ENCODE measurements at places on chromosomes 12 and 14. TPM values are rescaled to one million over a fixed set of nuclear protein-coding genes. Genes with fewer than 3 reads are reported as not detected.

DNAJC22 gene
- 14.7 TPM for total RNA-seq

HOXC12 gene
- 2.8 TPM for total RNA-seq

NOP9 gene
- 14.6 TPM for total RNA-seq

CLEC4C gene
- total RNA-seq = not detected

CCDC38 gene
- not detected for total RNA-seq

INHBC gene
- not detected for total RNA-seq

OTOGL gene
- not detected for total RNA-seq

PMCH gene
- not detected for total RNA-seq

ENDOU gene
- 0.13 TPM for total RNA-seq

PRR4 gene
- total RNA-seq = 9.5 TPM

KRT6A gene
- not detected for total RNA-seq

PLD4 gene
- total RNA-seq = 0.04 TPM

TTC7B gene
- 21.6 TPM for total RNA-seq

DBX2 gene
- total RNA-seq = not detected

WASHC3 gene
- total RNA-seq = 39.5 TPM

AQP5 gene
- total RNA-seq = 0.49 TPM

FSCB gene
- not detected for total RNA-seq

MYF6 gene
- total RNA-seq = not detected

IFNG gene
- not detected for total RNA-seq

FOXG1 gene
- total RNA-seq = not detected
